HEK293T (cell line): ENCODE measurements at places on chromosomes 2 and 18.

GRCh38 chr2:215315301-215315700, 3.4 kb downstream of the ATIC start:
- no peak for DNase-seq

GRCh38 chr18:74645679-74646078, 48.0 kb downstream of the ZNF407 start:
- DNase-seq = no peak

DNA sequence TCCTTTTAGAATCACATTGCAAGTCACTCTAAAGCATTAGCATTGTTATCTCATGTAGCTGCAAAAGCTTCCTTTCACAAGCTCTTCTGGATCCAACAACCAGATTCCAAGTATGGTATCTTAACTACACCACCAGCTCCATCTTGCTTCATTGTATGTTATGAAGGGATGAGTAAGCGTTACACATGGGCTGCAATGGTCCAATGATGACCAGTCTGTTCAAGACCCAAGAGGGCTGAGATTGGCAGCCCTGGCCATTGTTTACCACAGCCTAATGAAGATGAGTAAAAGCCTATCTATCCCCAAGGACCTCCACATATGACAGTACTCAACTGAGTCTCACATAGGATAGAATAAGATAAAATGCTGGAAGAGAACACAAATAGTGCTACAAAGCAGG, 6.3 kb downstream of the CFLAR start:
- no peak for DNase-seq

GRCh38 chr2:219386532-219387280, 1.0 kb downstream of the DNPEP start:
- DNase-seq = no peak

GRCh38 chr18:47725656-47726055, 204.8 kb downstream of the SMAD2 start:
- DNase-seq = no peak

- DNase-seq = no peak
Observed at GRCh38 chr2:227856697-227857096, 14.7 kb upstream of the DAW1 start.

DNA sequence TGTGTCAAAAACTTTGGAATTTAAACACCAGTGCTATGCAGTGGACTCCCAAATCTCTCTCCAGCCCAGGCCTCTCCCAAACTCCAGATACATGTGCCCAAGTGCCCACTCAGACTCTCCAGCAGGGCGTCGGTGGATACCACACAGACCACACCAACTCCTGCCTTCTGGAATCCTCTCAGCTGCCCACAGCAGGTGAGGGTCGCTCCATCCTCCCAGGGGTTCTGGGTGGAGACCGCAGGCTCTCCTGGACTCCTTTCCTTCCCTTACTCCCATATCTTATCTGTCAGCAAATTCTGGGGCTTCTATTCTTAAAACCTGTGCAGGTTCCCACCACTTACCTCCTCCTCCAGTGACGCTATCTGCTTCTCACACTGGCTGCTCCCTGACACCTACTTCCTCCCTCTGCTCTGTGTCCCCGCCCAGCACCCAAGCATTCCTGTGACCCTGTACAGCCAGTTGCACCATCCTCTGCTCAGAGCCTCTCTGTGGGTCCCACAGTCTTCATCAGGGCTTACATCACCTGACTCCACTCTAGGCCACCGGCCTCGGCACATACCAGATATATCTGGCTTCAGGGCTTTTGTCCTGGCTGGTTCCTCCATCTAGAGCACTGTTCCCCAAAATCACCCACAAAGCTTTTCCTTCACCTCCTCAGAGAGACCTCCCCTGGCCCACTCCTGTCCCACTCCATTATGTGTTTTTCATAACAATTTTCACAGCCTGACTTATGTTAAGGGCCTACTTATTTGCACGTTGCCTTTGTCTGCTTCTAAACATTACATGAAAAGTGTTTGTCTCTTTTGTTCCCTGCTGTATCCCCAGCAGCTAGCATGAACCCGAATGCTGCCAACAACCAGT, 2.6 kb upstream of the IMP4 start:
- DNase-seq = no peak

DNA sequence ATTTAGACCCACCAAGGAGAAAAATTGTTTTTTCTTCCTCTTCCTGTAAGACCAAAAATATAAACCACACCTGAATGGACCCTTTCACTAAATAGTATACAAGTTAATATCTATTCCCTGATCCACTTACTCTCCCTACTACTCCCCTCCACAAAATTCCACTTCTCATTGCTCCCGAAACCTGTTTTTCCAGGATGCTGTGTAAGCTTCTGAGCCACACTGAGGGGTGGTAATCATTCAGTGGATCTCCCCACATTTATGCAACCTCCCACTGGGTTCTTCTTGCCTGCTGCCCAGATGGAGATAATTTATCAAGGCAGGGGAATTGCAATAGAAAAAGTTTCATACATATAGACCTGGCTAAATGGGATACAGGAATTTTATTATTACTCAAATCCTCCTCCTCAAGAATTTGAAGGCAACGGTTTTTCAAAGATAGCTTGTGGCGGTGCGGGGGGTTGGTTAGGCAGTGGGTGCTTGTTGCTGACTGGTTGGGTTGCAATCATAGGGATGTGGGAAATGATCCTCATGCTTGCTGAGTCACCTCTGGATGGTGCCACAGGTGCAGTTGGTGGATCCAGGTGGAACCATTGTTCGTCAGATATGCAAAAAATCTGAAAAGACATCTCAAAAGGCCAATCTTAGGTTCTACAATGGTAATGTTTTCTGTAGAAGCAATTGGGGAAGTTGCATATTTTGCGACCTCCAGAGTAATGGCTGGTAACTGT, 970.3 kb downstream of the CNTNAP5 start:
- DNase-seq = no peak

DNA sequence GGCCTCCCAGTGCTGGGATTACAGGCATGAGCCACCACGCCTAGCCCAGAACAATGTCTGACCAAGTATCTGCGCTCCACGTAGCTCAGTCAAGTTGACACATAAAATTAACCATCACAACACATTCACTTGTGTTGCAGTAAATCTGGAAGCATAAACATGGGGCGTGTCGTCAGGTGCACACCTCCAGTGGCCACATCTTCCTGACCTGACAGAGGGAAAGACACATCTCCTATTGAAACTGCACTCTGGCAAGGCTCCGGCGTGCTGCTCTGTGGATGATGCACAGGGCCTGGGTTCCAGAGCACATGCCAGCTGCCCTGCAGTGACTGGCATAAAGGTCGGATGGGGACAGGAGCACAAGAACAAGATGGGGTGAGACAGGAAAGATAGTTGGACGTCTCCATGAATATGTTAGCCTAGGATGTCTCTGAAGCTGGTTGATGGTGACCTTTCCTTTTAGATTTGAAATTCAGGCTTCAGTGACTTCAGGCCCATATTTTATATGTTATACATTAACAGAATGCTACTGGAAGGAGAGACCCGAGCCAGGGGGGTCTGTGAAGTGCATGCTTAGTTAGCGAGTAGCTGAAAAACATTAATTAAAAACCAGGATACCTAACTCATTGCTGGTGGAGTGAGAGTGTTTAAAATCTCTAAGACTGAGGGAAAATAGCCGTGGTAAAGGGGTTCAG, 10.9 kb downstream of the IMPA2 start:
- no peak for DNase-seq

DNA sequence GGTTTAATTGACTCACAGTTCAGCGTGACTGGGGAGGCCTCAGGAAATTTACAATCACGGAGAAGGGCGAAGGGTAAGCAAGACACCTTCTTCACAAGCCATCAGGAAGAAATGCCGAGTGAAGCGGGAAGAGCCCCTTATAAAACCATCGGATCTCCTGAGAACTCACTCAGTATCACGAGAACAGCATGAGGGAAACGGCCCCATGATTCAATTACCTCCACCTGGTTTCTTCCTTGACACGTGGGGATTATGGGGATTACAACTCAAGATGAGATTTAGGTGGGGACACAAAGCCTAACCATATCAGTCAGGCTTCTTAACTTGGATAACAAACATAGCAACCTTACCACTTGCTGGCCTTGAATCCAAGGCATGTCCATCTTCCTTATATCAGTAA, 289.0 kb upstream of the STON1 start:
- DNase-seq = no peak

GRCh38 chr2:183927406-183928325, 670.7 kb upstream of the ZNF804A start:
- no peak for DNase-seq

DNA sequence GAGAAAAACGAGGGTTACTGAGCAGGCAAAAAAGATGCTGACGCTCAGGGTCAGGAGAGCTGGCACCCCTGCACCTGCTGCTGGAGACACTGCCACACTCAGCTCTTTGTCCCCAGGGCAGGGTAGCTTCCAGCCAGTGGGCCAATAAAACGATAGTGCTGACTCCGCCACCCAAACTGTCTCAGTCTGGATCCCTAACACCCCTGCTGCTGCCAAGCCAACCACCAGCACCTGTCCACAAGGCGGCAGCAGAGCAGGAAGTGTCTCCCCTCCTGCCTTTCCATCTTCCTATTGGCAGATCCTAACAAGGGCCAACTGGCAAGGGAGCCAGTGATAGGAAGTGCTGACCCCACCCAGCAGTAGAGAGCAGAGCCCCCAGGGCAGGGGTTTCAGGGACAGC, 531.5 kb upstream of the SALL3 start:
- DNase-seq = no peak

- no peak for DNase-seq
Observed at GRCh38 chr2:46849721-46850556, 65.7 kb downstream of the MCFD2 start.

- DNase-seq = no peak
Observed at GRCh38 chr2:1739322-1739957, 4.9 kb downstream of the PXDN start.

- no peak for DNase-seq
Observed at GRCh38 chr2:118118479-118118878, 30.2 kb downstream of the INSIG2 start.

DNA sequence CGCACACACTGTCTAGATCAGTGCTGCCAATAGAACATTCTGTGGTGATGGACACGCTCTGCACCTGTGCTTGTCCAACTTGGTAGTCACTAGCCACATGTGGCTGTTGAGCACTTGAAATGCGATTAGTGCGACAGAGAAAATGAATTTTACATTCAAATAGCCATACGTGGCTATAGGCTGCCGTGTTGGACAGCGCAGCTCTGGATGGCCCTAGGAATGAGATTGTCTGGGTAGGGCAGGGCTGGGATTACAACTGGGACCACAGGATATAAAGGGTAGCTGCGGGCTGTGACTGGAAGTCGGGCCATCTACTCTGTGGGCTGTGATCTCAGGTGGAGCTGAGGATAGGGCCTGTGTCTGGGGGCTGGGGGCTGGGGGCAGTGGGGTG, 5.2 kb downstream of the ASIC4 start:
- no peak for DNase-seq

DNA sequence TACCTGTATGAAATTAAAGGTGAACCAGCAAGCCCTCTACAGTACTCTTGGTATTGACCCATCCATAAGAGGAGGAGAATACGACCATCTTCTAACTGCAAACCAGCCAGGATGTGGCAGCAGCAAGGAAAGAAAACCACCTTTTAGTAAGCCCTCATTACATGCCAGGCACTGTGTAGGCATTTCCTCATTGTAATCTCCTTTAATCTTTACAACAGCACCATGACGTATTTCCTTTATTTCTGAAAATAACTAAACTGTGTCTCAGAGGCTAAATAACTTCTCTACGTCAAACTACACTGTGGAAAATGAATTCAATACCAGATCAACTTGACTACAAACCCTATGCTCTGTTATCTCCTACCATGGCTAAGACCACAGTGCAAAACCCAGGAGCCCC, 18.2 kb downstream of the WDR35 start:
- no peak for DNase-seq

DNA sequence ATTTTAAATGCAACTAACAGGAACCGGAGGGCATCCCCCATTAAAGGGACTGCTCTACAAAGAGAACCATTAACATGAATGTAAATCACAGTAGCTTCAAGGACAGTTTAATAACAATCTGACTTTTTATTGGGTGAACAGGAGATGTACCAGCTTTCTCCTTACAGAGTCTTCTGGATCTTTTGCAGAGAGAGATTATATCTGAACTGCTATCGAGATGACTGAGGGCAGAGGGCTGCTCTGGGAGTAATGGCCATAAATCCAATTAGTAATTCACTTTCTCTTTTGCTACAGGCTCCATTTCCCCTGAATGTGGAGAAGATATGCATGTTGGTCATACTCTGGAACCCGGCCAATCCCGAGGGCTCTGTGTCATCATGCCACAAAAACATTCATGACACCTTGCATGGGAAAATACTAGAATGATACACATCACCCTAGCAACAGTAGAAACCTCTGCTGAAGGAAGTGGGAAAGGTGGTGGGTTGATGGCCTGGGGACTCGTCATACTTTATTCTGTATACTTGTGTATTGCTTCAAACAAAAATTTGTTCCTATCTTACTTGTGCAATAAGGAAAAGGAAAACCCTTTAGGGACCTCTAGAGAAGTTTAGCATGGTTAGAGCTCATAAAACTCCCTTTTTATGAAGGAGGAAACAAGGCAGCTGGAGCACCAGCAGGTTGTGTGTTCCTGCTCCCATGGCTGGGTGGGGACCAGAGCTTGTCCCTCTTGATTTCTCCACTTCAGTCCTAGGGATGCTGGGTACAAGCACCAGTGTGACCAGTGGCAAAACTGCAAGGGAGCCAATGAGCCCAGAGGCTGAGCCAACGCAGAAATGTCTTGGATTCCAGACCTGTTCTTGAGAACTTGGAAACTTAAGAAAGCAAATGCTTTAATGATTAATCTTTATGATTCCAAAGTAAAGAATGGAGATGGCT, 26.0 kb downstream of the CTAGE1 start:
- peak; percentile 12 for DNase-seq

DNA sequence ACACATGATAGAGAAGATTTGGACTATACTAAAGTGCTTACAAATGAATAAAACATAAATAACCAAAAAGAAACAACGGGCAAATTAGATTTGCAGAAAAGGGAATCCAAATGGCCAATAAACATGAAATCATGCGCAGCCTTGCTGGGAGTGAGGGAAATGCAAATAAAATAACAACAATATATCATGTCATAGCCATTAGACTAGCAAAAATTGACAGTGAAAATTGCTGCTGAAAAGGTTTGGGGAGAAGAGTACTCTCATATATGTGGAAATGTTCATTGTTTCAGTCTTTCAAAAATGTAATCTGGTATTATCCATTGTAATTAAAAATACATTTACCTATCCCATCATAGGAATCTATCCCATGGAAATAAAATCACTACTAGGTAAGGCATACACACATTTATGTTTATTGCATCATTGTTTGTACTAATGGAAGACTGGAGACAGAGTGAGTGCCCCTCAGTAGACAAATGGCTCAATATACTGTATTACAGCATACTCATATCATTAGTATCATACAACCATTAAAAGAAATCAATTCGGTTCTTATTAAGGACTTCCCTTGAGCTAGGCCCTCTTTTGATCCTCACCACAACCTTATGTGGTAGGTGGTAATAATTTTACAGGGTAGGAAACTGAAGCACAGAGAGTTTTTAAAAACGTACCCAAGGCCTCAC, 94.1 kb upstream of the MSTN start:
- no peak for DNase-seq

DNA sequence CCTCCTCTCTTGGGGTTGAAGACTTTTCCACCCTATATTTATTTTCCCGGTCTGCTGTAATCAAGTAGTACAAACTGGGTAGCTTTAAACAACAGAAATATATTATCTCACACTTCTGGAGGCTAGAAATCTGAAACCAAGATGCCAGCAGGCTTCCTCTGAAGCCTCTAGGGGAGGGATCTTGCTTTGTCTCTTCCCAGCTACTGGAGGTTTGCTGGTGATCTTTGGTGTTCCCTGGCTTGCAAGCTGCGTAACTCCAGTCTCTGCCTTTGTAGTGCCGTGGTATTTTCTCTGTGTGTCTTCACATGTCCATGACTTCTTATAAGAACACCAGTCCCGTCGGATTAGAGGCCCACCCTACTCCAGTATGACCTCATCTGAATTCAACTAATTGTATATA, 44.4 kb downstream of the MYO3B start:
- peak; percentile 21 for DNase-seq
